HuH-7.5 (cell line): ENCODE measurements at places on chromosomes 16 and 17.

- no peak for DNase-seq
These were observed 730.2 kb upstream of the RBFOX1 start for GRCh38 chr16:6602405-6602804.

GRCh38 chr16:88885693-88886280 is 19.3 kb upstream of the PABPN1L start:
- DNase-seq: no peak

GRCh38 chr16:51134269-51134812 is 16.7 kb downstream of the SALL1 start:
- no peak for DNase-seq

- DNase-seq: no peak
These were observed 2.1 kb downstream of the PRKCA start for GRCh38 chr17:66304304-66305174.

GRCh38 chr16:85383836-85384832 is 229.0 kb upstream of the GSE1 start:
- DNase-seq: no peak

DNA sequence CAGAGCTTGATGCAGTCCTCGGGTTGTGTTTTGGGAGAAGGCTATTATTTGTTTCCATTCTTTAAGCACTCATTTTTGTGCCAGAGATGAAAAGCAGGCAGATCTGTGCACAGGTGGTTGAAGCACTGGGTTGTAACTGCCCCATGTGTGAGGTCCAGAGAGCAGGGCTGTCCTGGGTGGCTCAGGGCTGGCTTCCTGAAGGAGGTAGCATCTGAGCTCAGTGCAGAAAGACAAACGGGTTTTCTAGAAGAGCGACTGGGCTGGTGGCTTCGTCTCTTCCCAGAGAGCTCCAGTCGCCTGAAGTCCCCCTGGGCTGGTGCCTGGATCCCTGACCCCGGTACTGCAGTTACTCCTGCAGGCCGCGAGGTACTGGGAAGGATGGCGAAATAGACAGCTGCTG is 274.0 kb downstream of the SNX29 start:
- no peak for DNase-seq

GRCh38 chr16:23055481-23055880 is 93.8 kb downstream of the USP31 start:
- no peak for DNase-seq

GRCh38 chr17:70232466-70232865 is 63.1 kb downstream of the KCNJ2 start:
- no peak for DNase-seq

- peak; percentile 85 for DNase-seq
These were observed 7.0 kb upstream of the C1QTNF8 start for GRCh38 chr16:1102921-1103635.

GRCh38 chr17:40382251-40382650 is 17.7 kb upstream of the GJD3 start:
- DNase-seq: no peak

- DNase-seq: no peak
These were observed 42.3 kb upstream of the CDYL2 start for GRCh38 chr16:80846680-80847079.

DNA sequence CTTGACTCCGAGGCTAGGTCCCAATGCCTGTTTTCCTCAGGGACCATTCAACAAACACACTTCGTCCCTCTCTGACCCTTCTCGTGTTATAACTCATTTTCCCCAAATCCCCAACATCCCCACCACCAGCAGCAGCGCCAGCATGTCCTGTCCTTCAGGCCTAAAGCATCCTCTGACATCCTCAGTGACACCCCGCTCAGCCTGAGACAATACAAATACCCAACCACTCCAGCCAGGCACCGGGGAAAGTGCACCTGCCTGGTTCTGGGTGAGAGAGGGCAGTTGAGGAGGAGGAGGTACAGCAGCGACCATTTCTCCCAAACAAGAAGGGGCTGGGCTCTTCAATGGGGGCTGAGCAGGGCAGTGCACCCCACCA is 4.7 kb downstream of the MNT start:
- DNase-seq: no peak

DNA sequence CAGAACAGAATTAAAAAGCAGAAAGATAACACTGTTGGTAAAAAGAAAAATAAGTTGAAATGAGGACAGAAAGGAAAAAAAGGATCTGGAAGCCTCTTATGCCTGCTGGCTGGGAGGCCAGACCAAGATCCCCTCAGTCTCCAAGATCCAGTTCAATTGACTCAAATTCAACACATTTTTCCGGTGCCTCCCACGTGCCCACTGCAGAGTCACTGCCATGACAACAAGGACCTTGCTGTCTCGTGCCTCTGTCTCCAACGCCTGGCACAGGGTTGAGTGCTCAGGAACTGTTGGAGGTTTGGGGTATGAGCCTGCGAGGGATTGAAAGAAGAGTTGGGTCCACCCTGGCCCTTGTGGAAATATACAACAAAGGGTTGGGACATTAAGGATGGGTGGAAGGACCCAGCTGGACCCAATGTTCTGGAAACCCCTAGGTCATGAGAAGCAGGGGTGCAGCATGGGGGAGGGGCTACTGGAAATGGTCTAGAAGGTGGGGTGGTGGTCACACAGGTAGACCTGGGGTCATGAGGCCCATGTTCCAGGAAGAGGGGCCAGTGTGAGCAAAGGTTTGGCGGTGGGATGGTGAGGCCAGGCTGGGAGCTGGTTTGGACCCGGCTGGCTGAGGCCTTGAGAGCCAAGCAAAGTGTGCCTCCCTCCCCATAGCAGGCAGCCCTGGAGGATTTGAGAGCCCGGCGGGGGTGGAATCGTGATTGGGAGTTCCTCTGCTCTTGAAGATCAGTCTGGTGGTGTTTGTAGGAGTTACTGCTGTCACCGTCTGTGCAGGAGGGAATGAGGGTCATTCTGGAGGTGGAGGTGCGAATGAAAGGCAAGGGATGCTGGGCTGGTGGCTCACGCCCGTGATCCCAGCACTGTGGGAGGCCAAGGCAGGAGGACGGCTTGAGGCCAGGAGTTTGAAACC is 1.3 kb downstream of the IL34 start:
- no peak for DNase-seq

DNA sequence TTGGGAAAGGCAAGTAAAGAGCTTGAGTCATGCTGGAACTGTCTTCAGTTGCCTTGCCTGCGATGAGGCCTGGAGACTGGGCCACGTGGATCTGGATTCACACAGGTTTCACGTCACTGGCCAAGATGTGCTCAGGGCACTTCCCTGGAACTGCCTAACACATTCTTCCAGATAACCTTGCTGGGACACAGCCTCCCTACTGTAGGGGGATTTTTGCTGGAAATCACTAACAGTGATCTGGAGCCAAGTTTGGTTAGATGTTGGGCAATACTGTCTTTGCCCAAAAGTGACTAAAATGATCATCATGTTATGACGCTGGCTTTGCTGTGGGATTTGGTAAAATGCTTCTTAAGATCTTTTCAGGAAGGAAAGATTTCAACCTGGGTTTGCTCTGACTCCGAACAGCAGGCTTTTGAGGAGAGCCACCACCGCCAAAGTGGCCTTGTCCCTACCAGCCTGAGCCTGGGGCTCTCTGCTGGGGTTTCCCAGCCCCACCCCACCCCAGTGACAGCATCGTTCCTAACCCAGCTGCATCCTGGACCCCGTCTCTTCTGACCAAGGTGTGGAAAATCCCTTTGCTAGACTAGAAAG is 14.7 kb downstream of the C1QTNF1 start:
- DNase-seq: no peak

DNA sequence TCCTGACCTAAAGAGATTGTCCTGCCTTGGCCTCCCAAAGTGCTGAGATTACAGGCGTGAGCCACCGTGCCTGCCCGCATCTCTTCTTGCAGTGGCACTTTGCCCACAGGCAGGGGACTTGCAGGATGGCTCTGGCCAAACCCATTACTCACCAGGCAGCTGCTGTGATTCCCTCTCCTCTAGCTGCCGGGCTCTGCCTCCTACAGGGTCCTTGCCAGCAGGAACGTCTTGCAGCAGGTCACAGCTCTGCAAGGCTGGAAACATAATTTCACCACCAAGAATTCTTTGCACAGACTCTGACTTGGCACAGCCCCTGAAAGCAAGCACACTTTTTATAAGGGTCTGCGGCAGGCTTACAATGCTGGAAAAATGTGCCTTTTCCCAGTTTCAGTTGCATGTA is 20.3 kb downstream of the COX4I1 start:
- no peak for DNase-seq

- DNase-seq: no peak
These were observed 17.4 kb upstream of the CMIP start for GRCh38 chr16:81427219-81427618.

DNA sequence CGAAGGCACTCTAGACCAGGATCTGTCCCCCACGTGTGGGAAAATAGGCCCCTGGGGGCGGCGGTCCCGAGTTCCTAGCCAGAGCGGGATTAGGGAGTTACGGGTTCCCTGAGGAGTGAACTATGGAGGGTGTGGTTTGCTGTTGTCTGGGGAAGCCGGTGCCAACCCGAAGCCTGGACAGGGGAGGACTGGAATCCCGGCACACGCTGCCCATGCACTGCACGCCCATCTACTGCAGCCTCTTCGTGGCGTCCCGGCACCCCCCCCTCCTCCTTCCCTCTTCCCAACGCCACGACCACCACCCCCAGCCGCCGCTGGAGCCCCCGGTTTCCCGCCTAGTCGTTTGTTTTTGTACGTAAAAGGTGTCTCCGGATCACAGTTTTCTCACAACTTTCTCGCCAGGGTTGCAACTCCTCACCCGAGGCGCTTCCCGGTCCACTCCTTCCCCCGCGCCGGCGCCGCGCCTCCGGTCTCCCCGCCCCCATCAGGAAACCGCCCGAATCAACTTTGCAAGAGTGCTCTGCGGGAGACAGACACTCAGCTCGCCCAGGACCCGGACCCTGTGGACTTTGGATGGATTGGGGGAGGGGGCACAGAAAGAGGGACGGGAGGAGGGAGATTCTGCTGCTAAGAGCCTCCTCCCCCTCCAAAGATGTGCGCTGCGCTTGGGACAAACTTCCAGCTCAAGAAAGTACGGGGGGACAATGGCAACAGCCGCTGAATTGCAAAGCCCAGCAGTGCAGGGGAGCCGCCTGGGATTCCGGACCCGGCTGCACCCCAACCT is 1.4 kb upstream of the LHX1 start:
- peak; percentile 59 for DNase-seq

- no peak for DNase-seq
These were observed 686 bp downstream of the MLST8 start for GRCh38 chr16:2205967-2206313.

DNA sequence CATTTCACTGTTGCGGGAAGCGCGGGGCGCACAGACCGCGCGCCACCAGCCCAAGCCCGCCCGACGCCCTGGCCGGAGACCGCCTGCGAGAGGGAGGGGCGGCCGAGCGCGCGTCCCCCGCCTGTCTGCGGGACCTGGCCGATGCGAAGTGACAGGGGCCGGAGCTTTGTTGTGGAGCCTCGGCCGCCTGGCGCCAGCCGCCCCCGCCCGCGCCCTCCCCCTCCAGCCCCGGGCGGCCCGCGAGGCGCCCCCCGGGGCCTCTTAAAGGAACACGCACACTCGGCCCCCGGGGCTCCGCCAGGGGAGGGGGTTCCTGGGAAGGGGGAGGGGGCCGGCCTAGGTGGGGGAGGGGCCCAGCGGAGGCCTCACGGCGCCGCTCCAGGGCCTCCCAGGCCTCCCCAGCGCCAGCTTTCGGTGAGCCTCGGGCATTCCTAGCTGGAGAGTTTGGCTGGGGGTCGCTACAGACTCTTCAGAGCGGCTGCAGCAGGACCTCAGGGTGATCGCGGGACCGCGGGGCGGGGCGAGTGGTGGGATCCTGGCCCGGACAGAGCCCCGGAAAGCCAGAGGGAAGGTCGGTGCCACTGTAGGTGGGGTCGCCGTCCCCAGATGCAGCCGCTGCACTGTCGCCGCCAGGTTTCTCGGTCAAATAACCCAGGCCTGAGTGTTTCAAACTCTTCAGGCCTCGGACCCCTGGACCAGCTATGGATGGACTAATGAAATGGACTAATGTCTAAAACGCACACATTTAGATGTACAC is 2.4 kb upstream of the TBX2 start:
- DNase-seq: peak; percentile 83

DNA sequence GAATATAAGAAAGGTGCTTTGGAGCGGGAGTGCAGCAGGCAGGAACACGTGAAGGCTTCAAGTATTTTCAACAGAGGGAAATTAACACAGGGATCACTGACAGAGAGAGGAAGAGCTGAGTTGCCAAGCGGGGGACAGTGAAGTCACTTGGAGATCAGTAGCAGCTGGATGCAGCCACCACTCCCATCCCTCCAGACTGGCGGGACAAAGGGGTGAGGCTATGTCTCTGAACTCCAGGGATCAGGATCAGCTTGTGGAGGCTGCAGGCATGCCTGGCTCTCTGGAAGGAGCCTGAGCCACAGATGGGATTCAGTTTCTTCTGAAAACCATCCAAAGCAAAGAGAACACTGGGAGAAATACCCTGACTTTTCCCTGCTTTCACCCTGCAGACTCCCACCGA is 113.7 kb upstream of the IRX3 start:
- DNase-seq: no peak

- no peak for DNase-seq
These were observed 214.3 kb upstream of the CDH5 start for GRCh38 chr16:66152181-66152580.

DNA sequence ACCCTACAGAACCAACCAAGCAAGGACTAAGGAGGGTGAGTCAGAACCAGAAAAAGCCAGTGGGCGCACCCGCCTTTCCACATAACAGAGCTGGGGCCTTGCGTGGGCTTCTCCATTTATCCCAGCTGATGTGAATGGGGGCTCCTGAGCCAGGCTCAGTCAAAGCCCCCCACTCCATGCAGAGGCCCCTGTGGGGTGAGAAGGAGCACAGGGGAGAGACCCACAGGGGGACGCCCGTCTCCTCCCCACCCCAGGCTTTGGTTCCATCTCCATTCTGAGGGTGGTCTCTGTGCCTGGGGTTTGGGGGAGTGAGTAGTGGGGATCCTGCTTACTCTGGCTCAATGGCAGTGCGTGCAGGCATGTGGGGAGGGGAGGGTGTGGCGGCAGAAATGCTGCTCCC is 210.1 kb upstream of the TNRC6C start:
- DNase-seq: no peak

GRCh38 chr16:12220766-12221165 is 244.2 kb downstream of the SNX29 start:
- no peak for DNase-seq

- DNase-seq: no peak
These were observed 52.4 kb downstream of the DUSP14 start for GRCh38 chr17:37541880-37542660.
